ENCODE measurements at places on chromosomes 3 and 15.

DNA sequence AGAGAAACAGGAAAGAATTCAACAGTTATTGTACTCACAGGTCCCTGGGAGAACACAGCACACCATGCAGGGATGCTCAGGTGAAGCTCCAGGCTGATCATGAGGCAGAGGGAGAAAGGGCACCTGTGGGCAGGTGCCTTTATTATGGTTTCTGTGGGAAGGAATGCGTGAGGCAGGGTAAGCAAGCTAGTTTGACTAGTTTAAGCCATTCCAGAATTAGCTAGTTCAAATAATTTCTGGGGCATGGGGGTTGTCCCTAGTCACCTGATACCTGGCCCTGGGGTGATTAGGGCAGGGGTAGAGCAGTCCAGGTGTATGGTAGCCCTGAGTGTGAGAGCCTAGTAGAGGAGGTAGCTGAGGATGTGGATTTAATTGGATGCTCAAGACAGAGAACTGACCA is 47.9 kb upstream of the DCLK3 start:
- no peak for DNase-seq

GRCh38 chr15:77533578-77534430 is 98.9 kb downstream of the LINGO1 start:
- DNase-seq, result no peak

DNA sequence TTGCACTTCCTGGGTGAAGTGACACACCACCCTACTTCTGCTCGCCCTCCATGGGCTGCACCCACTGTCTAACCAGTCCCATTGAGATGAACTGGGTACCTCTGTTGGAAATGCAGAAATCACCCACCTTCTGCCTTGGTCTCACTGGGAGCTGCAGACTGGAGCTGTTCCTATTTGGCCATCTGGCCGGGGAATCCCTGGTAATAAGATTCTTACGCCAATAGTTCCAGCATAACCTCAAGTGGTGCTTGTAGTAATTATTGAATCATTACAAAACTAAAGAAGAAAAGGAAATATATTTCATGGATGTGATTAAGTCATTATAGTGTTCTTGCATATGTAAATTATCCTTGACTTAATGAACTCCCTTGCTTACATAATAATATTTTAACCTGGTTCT is 841.9 kb downstream of the CADM2 start:
- DNase-seq, result no peak

GRCh38 chr15:34616613-34617012 is 33.2 kb upstream of the GOLGA8B start:
- no peak for DNase-seq

DNA sequence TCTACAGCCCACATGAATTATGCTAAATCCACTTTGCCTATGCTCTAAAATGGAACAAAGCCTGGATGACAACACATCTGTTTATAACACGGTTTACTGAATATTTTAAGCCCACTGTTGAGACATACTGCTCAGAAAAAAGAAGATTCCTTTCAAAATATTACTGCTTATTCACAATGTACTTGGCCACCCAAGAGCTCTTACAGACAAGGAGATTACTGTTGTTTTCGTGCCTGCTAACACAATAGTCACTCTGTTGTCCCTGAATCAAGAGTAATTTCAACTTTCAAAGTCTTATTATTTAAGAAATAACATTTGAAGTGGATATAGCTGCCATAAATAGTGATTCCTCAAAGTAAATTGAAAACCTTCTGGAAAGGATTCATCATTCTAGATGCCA is 70.9 kb downstream of the ANKRD28 start:
- no peak for DNase-seq

DNA sequence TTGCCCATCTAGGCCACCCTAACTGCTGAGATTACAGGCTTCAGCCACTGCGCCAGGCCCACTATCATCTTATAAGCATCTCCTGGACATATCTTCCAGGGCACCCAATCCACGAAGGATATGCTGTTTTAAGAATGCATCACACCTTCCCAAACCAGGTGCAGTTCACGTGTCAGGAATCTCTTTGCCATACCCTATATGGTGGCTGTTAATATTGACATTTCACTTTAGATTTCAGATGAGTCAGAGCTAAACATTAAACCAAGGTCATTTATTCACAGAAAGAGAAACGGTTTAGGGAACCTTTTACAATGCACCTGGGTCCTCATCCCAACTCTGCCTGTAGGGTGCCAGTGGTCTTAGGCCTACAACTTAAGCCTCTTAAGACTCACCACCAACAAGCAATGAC is 85.7 kb downstream of the TBL1XR1 start:
- DNase-seq, result no peak

GRCh38 chr15:25664761-25665160 is 198.4 kb downstream of the ATP10A start:
- DNase-seq, result no peak

GRCh38 chr3:44208086-44208485 is 33.6 kb upstream of the TOPAZ1 start:
- DNase-seq, result peak; percentile 61

- DNase-seq, result no peak
Measured at GRCh38 chr3:194623449-194624290, 9.5 kb downstream of the TMEM44 start.

DNA sequence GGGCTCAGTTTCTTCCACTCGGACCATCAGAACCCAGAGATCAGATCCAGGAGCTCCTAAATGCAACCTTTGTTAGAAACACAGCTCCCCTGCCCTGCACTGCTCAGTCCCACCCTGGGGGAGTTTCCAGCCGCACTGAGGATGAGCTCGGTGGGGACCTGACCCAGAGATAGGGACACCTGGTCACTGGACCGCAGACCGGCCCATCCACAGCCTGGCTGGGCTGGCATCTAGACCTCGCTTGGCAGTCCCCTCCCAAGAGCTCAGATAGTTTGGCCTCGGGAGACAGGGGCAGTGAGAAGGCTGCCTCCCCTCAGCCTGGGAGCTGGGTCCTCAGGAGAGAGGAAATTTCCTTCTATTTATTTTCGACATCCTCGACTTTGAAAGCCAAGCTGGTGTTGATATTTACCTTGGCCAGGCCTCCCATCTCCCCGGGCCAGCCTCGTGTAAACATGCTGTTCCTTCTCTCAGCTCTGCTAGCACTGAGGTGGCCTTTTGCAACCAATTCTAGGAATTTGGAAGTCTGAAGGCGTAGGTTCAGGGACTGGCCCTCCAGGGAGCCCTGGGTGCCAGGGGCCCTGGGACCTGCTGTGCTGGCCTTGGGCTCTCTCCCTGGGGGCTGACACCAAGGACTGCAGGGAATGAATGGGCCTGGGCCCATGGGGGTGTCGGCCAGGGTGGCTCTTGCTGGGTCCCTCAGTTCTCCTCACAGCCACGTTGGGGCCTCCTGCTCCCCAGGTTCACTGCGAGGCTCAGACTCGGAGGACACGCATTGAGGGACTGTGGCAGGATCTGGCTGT is 90.1 kb downstream of the VGLL4 start:
- DNase-seq, result no peak

- no peak for DNase-seq
Measured at GRCh38 chr15:46918462-46919140, 798.7 kb upstream of the SEMA6D start.

- no peak for DNase-seq
Measured at GRCh38 chr3:123524981-123525380, 59.9 kb downstream of the HACD2 start.

GRCh38 chr3:182609575-182610156 is 183.6 kb upstream of the ATP11B start:
- DNase-seq, result no peak

DNA sequence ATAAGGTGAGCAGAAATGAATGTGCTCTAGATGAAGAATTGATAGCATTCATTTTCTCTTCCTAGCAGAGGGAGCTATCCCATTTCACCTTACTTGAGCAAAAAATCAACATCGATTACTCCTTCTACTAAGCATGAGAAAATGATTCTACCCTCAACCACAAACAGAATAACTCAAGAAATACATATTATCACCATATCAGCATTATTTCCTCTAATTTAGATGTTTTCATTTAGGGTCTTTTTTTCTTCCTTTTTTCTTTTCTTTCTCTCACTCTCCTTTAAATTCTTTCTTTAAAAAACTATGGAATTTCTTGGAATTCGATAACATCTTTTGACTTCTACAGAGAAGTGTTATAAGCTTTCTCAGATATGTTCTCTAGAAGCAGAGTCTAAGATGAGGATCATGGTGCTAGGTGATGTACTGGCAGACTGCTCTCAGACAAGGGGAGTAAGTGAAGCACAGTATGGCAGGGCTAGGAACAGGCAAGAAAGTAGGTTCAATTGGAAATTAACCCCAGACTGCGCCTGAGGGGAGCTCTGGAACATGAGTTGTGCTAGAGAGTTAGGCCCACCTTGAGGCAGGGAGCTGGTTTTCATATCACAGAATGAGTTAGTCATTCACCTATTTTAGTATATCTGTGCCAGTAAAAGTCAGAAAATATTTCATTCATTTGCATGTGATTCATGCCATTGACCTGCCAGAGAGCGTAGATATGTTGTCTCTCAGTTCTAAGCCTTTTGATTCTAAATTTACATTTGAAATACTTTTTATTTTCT is 279.2 kb upstream of the KCNH8 start:
- DNase-seq, result no peak

DNA sequence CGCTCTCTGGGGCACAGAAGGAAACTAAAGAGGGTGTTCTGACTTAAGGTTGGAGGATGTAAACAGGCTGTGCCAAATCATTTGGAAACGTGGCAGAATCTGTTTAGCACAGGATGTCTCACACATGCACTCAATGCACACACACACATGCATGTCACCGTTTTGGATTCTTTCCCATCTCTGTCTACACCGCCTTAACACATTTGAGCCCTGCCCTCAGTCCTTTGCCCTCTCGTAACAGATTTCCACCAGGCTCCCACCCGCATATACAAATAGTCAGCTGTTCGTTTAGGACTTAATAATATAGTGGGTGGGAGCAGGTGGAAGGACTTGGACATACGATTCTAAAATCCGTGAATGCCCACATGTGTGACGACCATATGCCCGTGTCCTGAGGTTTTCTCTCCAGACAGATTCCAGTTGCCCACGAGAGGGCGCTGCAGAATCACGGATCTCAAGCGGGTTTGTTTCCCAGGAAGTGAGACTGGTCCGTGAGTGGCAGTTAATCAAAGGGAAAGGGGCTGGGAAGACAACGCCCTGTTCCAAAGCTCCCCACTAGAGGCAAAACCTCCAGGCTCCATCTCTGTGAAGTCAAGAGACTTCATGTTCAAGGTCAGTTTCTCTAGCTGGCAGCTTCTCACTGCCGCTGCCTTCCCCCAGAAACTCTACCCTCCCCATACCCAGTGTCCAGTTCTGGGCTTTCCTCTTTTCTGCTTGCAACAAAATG is 44.5 kb downstream of the NOX5 start:
- DNase-seq, result peak; percentile 91

GRCh38 chr3:143152043-143152442 is 32.5 kb downstream of the CHST2 start:
- no peak for DNase-seq

- no peak for DNase-seq
Measured at GRCh38 chr15:41782371-41783282, 8.3 kb downstream of the MAPKBP1 start.

- peak; percentile 87 for DNase-seq
Measured at GRCh38 chr15:43225201-43225949, 4.6 kb upstream of the EPB42 start.

GRCh38 chr3:33144433-33144832 is 30.6 kb downstream of the CRTAP start:
- peak; percentile 66 for DNase-seq

DNA sequence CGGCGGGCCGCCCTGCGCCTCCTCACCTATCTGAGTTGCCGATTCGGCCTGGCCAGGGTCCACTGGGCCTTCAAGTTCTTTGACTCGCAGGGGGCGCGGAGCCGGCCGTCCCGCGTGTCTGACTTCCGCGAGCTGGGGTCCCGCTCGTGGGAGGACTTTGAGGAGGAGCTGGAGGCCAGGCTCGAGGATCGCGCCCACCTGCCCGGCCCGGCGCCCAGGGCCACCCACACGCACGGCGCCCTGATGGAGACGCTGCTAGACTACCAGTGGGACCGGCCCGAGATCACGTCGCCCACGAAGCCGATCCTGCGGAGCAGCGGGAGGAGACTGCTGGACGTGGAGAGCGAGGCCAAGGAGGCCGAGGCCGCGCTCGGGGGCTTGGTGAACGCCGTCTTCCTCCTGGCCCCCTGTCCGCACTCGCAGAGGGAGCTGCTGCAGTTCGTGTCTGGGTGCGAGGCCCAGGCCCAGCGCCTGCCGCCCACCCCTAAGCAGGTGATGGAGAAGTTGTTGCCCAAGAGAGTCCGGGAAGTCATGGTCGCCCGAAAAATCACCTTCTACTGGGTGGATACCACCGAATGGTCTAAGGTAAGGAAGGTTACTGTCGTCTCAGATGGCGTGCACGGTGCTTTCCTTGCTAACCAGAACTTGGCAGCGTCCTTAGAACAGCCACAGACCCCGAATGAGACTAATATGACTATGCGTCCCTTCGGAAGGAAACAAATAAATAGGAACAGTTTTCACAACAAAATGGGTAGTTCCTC is 567 bp downstream of the TICRR start:
- peak; percentile 79 for DNase-seq

DNA sequence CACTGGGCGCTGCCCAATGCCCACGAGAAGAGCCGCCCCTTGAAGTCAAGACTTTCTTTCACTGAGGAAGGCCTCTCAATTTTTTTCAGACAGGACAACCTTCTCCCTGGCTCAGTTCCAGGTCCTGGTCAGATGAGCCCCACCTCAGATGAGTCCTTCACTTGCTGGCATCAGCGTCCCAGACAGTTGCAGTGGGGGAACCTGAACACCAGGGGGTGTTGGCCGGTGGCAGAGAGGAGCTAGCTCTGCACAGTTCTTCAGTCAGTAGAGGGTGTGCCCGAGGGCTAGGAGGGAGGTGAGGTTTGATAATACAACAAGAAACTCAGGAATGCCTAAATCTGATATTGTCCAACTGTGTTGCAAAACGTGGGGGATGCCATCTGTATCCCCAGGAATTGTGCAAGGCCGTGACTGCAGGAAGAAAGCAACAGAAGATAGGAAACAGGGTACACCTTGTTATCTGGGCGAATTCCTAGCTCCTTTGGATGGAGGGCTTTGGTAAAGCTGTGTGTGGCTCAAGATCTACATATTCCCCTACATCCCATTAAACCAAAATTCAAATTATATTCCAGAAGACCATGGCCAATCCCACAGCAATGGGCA is 34.3 kb downstream of the CCR3 start:
- DNase-seq, result peak; percentile 93

GRCh38 chr3:101144105-101144504 is 150.9 kb upstream of the ABI3BP start:
- no peak for DNase-seq

- DNase-seq, result no peak
Measured at GRCh38 chr3:126135071-126135405, 45.3 kb downstream of the ALDH1L1 start.
